ENCODE measurements at places on chromosomes 13 and 19.

GRCh38 chr13:41942462-41943094 is 18.3 kb downstream of the VWA8 start:
- DNase-seq = no peak

GRCh38 chr13:106748785-106749184 is 180.8 kb upstream of the ARGLU1 start:
- DNase-seq = no peak

DNA sequence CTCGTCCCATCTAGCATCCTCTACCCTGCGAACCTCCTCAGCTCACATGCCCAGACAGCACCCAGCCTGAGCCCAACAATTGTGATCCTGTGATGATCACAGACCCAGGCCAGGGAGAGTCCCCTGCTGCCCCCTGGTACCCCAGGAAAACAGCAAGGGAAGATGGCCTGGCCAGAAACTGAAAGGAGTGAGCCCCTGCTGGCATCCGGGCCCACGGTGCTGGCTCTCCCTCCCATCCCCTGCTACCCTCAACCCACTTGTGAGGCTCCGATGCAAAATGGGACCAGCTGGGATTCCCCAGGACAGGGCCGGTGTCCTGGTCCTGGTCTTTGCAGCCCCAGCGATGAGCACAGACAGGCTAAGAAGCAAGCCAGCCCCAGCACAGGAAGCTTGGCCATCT is 14.1 kb downstream of the RANBP3 start:
- DNase-seq = no peak

GRCh38 chr13:101529422-101529821 is 76.9 kb downstream of the ITGBL1 start:
- no peak for DNase-seq

GRCh38 chr13:46552303-46552682 is 677 bp upstream of the LRCH1 start:
- no peak for DNase-seq

- DNase-seq = no peak
These were observed 7.0 kb upstream of the SLC25A42 start for GRCh38 chr19:19056636-19057275.

GRCh38 chr19:17811681-17812080 is 9.6 kb downstream of the INSL3 start:
- DNase-seq = no peak

GRCh38 chr13:61664801-61665705 is 249.4 kb upstream of the PCDH20 start:
- DNase-seq = no peak

DNA sequence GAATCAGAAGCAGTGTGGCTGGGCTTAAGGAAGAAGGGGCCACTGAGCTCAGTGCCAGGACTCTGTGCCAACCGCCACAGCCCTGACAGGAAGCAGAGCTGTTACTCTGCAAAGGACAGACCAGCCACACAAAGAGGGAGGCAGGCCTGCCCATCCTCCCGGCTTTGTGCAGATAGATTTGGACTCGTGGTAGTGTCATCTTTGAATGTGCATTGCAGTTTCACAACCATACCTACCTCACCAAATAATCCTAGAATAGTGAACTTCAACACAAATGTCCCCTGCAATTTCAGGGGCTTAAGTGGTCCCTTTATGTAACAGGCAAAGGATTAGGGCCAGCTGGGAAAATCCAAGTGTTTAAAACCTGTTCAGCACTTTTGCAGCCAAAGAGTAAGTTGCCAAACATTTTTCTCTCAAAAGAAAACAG is 55.1 kb upstream of the CLDN10 start:
- DNase-seq = no peak

Measured in activated T-helper 1 cell treated with anti-CD3 and anti-CD28 coated beads, Interleukin-2, amount 50 U/mL, for 16 hours (primary cell).